NCI-H345 (cell line): ENCODE measurements at places on chromosomes 2 and 18.

GRCh38 chr2:159711562-159712142, 654 bp upstream of the MARCHF7 start:
- no peak for DNase-seq

GRCh38 chr2:82790206-82791021, 1668.7 kb downstream of the SUCLG1 start:
- DNase-seq, result no peak

DNA sequence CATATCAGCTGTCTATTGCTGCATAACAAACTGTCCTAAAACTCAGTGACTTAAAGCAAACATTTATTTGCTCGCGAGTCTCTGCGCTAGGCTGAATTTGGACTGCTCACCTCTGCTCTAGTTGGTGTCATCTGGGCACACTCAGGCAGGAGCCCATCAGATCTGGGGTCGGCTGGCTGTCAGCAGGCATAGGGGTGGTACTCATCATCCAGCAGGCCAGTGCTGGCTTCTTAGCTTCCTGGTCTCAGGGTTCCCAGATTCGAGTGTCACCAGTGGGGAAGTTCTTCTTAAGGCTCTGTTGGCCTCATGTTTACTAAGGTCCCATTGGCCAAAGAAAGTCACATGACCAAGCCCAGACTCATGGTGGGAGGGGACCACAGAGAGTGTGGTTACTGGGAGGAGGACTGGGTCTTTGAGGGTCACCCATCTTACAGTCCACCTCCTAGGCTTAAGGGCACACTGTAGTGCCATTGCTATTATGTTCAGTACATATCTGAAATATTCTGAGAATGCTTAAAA, 71.6 kb upstream of the ATG16L1 start:
- no peak for DNase-seq

- no peak for DNase-seq
Observed at GRCh38 chr2:60948926-60949579, 67.7 kb downstream of the REL start.

DNA sequence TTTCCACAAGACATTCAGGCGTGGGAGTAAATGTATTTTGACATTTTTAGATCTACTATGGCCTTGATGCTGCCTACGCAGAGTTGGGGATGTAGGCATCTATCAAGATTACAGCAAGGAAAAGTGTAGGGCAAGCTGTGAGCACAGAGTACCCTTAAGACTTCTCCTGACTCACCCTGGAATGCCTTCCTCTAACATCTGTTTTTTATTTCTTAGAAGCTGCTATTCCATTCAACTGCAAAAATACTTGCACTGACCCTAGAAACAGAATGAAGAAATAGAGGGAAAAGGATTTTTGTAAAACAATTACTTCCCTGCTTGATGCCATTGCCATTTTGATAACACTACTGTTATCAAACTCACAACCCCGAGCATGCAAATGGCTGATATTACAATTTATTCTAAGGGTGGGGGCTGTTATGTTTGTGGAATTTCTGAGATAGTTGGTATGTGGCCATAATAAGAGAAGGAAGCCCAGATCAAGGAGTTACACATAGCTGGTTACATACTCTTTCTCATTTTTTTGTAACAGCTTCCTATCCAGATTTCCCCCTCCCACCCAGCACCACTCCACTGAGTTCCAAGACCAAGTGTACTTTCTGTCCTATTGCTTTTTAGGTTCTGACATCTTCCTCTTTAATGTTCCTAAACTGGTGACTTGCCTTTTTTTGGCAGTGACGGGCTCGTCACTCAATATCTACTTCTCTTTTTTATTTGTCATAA, 6.0 kb upstream of the ROCK1 start:
- DNase-seq, result no peak

GRCh38 chr2:20189299-20189931, 35.5 kb downstream of the SDC1 start:
- DNase-seq, result no peak

- no peak for DNase-seq
Observed at GRCh38 chr2:181678861-181679543, 1.3 kb downstream of the NEUROD1 start.

DNA sequence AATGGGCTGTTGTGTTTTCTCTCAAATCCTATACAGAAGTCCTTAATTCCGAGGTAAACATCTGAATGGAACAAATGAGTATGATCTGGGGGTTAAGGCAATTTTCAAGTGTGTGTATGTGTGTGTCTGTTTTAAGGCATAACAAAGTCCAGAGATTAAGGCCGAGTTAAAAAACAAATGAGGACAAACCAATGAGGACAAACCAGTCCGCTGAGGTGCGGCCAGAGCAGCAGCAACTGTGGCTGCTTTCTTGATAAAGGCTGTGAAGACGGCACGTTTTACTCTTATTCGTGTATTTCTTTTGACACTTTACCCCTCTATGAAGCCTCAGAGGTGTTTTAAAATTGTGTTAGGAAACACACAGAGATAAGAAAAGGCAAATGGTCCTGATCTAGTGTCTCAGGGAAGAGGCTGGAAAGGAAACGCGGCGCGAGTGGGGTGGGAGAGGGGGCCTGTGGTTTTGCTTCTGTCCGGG, 495 bp upstream of the GULP1 start:
- DNase-seq, result peak; percentile 41

GRCh38 chr2:109516445-109517117, 97.2 kb downstream of the SEPTIN10 start:
- peak; percentile 47 for DNase-seq

DNA sequence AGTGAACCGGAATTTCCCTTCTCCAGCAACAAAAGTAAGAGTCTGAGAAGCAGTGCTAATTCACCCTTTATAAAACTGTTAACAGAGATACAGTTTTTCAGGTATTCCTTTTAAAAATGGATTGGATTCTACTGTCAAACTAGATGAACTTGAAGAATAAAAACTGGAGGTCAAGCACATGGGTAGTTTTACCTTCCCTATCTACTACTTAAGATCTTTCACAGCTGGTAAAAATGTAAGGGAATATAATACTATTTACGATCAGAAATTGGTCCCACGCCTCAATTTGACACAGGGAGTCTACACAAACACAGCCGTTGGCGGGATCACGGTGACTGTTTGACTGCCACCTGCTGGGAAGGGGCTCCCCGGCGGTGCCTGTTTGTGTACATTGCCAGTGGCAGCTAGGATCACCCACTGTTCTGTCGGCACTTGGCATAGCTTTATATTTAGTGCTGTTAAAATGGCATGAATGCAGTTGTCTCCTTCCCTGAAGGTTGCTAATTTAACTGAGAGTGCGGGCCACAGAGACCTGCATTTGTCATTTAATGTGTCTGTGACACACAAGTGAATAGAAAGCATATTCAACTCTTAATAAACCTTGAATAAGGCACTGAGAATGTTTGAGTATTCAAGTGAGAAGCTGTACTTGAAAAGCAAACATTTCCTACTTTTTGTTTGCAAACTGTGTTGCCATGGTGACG, 59.5 kb downstream of the ABCG8 start:
- peak; percentile 94 for DNase-seq

GRCh38 chr2:96881349-96882195, 11.7 kb upstream of the SEMA4C start:
- no peak for DNase-seq

- DNase-seq, result no peak
Observed at GRCh38 chr2:48856144-48856543, 100.6 kb upstream of the LHCGR start.

GRCh38 chr2:4962419-4962818, 729.8 kb upstream of the SOX11 start:
- no peak for DNase-seq
